ENCODE measurements at places on chromosomes 12 and 14.

DNA sequence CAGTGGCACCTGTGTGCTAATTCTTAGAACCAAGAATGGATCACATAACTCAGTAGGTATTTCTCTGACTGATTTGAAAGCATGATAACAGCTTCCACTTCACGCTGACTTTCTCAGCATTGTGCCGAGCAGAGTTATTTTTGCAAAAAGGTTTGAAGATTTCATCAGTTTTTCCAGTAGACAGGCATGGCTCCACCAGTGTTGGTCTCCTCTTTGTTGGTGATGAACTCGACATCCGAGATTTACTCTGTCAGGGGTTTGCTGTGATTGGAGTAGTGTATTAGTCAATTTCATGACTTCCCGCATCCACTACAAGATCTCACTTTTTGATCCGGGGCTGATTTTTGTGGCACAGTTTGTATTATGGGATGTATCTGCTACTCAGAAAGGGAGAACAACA, 85.3 kb downstream of the PRKCH start:
- no peak for DNase-seq

DNA sequence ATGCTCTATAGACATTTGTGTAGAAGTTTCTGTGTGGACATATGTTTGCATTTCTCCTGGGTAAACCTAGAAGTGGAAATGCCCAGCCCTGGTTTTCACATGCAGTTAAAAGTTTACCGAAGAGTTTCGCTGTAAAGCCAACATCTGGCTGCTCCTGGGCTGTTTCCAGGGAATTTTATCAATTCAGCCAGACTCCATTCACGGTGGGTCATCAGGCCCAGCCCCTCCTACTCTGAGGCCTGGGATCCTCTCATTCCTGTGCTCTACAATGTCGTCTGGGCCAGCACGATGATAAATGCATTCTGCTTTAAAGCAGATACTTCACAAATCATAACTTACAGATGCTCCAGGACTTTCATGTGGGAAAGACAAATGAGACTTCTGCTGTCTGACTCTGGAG, 7.1 kb downstream of the NUAK1 start:
- DNase-seq: no peak

GRCh38 chr14:71932229-71932981, at the start of gene RGS6:
TSS of gene RGS6 (plus strand) at chr14:71932429.
- no peak for DNase-seq

- DNase-seq: no peak
Observed at GRCh38 chr12:117159674-117160073, 30.6 kb downstream of the FBXO21 start.

DNA sequence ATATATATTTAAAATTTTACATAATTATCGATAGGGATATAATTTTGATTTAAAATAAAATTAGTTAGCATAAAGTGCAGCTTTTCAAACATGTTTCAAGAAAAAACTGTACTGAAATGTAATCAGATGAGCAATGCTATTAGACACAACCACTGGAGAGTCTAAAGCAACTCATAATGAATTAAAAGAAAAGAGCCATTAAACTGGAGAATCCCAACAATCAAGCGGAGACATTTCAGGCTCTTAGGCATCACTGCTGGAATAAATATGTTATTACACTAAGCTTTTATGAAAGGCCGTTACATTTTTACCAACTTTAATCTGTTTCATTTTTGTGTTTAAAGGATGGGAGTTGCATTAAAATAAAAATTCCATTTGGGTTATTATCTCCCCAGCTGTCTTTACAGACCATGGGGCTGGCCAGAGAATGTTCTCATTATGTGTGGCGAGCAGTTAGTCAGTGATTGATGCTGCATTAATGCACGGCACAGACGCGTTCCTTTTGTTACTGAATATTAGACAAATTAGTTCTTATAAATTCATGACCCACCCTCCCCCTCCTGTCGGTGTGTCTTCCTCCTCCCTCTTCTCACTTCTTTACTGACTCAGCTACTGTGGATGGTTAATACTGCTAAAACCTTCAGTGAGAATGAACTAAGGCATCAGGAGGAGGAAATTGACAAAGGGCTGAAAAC, 156.8 kb downstream of the PDZRN4 start:
- DNase-seq: no peak

- DNase-seq: no peak
Observed at GRCh38 chr14:75041613-75042012, 9.7 kb downstream of the MLH3 start.

DNA sequence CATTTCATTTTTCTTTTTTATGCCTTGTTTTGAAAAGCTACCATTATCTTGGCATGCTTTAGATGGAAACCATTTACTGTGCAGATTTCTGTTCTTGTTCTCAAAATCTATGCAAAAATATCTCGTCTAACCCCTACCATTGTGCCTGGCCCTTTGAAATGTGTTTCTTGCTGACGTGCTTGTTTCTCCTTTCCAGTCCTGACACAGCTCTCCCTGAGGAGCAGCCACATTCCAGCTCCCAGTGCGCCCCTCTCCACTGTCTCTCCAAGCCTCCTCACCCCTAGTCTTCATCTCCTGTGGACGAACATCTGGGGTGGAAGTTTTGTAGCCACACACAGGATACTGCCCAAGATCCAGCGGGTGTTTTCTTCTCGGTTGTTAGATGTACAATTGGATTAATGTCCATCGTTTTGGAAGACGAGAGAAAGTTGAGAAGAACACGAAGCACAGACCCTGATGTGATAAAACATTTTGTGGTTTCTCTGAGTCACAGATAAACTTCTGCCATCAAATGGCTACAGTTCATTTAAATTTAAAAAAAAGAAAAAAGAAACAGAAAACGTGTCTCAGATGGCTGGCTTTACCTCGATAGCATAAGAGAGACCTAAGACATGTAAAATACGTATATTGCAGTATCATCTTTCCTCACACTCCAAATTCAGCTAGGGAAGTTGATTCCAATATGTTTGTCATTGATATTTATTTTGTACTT, 21.9 kb upstream of the FGD4 start:
- no peak for DNase-seq

DNA sequence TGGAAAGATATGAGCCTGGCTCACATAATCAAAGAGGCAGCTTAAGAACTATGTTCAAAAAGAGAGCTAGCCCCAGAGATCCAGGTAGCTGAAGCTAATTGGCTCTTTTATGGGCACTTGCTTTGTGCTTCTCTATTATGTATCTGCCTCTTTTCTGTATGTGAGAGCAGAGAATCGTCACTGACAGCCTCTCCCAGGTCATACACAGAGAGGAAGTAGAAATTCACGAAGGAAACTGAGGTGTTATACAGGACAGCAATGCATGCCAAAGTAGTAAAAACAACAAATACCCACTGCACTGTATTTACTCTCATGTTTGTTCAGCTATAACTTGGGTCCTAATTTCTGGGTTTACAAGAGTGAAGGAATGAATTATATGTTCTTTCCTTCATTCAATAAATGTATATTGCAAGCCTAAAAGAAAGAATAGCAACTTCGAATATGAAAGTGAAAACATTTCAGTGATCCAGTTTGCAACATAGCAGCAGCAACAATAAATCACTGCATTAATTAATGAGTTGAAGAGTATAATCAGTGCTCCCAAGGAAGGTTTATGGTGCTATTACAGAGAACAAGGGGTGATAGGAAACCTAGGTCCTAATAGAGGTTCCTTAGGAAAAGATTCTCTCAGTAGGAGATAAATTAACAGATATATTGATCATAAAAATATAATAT, 47.1 kb upstream of the ATXN7L3B start:
- no peak for DNase-seq

DNA sequence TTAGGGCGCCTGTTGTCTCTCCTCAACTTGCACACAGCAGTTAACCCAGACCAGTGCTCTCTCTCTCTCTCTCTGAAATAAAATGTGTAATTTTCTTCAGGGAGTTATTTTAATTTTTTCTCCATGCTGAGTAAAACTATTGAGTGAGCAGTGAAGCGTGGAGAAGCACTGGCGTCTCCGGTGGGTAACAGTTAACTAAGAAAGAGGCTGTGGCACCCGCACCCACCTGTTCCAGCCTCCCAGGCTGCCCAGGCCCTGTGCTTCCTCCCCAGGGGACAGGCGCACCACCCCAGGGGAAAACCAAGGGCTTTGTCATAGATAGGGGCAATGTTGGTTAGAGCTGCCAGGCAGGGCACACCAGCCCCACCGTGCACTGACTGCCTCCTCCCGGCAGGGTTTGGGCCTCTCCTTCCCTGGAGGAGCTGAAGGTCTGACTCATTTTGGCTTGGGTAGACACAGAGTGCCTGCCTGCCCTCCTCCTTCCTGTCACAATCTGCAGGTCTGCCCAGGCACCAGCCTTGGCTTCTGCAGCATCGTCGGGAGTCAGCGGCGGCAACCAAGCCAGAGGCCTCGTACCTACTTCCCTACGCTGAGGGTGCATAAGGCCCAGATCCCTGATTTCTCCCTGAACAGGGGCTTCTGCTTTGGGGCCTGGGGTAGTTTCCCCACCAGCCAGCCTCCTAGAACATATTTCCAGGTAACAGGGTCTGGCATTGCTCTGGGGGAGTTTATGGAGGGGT, 3.9 kb downstream of the HOXC5 start:
- no peak for DNase-seq

DNA sequence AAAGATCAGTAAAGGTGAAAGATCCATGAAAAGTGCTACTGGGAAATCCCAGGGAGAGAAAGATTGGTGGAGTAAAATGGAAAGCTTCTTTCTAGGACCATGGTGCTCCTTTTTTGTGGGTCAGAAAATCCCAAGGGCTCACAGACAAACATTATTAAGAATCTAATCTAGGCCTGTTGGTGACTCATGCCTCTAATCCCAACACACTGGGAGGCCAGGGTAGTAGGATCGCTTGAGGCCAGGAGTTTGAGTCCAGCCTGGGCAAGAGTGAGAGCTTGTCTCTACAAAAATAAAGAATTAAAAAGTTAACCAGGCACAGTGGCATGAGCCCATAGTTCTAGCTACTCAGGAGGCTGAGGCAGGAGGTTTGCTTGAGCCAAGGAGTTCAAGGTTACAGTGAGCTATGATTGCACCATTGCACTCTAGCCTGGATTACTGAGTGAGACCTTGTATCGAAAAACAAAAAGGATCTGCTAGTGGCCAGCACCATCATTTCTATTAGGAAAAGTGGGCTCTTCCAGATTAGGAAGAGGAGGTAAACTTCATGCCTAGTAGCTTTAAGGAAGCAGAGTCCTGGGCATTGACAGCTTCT, 43.0 kb downstream of the TXNRD1 start:
- DNase-seq: no peak

GRCh38 chr12:54039417-54040147, 6.7 kb downstream of the HOXC5 start:
- no peak for DNase-seq

GRCh38 chr12:121712190-121712460, 427 bp upstream of the TMEM120B start:
- DNase-seq: no peak

Measured in mucosa of descending colon (tissue), 3 donors.